ENCODE measurements at places on chromosomes 12 and 14. TPM values are rescaled to one million over a fixed set of nuclear protein-coding genes. Genes with fewer than 3 reads are reported as not detected.

DNA sequence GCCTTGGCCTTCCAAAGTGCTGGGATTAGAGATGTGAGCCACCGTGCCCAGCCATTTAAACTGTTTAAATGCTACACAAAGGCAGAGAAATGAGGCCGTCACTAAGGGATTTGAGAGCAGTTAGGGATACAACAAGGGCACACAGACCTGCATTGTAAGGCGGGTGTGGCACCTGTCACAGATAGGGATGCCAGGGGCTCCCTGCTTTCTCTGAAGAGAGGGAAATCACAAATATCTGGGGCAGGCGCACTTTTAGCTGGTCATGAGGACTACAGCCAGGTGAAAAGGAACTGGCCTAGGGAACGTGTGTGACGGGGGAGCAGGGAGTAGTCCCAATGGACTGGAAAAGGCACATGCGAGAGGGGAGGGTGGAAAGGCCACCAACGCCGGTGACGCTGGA, 9.7 kb downstream of the SSH1 start:
- peaks cover 18% of the 10 kb centered on the region for H3K4me1 ChIP-seq
- peaks cover 64% of the 10 kb centered on the region for H3K36me3 ChIP-seq
- DNase-seq: no peak
- no peak overlapping the region for H3K4me3 ChIP-seq

GRCh38 chr12:16473610-16474326, 126.3 kb downstream of the MGST1 start:
- no peak overlapping the region for H3K27ac ChIP-seq
- DNase-seq: no peak

DNA sequence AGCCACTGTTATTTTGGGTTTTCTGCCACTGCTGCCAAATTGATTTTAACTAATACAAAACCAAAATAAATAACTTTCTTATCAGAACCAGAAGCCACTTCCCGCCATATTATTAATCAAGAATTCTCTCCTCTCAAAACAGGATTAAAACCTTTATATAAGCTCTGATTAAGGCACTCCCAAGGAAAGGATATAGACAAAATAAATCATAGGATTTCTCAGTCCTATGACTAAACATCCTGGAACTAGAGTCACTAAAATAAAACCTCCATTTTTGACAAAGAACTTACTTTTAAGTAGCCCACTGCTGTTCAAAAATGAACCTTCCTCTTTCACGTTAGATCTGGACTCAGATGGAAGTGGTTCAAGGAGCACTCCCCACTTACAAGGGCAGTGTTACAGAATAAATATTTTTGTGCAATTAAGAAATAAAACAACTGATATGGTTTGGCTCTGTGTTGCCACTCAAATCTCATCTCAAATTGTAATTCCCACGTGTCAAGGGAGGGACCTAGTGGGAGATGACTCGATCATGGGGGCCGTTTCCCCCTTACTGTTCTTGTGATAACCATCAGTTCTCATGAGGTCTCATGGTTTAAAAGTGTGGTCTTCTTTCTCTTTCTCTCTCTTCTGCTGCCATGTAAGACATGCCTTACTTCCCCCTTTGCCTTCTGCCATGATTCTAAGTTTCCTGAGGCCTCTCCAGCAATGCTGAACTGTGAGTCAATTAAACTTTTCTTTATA, 26.4 kb downstream of the GXYLT1 start:
- H3K27me3 ChIP-seq: no peaks in the 10 kb centered on the region
- no peaks in the 10 kb centered on the region for H3K36me3 ChIP-seq
- DNase-seq: peak; percentile 69
- H3K4me3 ChIP-seq: no peak overlapping the region
- no peaks in the 10 kb centered on the region for H3K4me1 ChIP-seq

The MMAB gene
- total RNA-seq: 17.8 TPM

The KIF21A gene
- 26.3 TPM for total RNA-seq

DNA sequence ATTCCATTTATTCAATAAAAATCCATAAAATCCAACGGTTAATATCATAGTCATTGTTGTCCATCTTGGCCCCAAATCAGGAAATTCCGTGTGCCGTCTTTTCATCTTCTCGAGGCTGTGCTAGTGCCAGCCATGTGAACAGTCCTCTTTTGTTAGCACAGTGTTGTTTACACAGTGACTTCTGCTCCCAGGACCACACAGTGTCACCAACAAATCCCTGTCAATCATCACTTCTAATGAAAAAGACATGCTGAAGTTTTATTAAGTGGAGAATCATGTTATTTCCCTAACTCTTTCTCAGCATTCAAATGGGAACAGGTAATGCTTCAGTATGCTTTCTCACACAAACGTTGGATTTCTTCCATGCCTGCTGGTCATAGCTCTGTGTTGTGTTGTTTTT, 1.9 kb upstream of the SLCO1A2 start:
- H3K27me3 ChIP-seq: no peaks in the 10 kb centered on the region
- DNase-seq: no peak
- H3K4me1 ChIP-seq: no peaks in the 10 kb centered on the region
